ENCODE measurements at places on chromosomes 7 and 10.

DNA sequence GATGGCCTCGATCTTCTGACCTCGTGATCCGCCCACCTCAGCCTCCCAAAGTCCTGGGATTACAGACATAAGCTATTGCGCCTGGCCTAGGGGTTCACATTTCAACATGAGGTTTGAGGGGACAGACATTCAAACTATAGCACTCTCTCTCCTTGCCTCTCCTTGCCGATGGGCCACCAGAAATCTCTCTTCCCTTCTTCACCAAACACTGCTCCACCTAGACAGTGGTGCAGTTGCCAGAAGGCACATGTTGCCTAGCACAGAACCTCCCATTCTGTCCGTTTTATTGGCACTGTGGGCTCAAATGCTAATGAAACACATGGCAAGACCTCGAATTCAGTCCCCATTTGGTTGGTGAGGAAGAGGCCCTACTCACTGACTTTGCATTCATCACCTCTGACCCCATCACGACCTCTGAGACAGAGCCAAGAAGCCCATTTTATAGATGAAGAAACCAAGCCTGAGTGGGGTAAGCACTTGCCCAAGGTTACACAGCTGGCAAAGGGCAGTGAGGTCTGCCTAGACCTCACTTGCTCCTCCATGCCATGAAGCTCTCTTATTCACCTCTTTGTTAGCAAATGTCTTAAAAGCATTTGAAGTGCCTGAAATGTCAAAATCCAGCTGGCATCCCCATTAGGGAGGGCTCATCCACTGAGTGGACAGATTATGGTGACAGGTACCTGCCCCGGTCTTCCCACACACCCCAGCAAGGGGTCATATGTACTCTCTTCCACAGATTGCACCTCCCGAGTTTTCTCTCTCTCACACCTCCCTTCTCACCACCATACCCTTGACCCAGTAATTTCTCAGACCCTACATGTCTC, 34.0 kb downstream of the GPRIN2 start:
- DNase-seq, result no peak

GRCh38 chr10:24848195-24848594, 104.2 kb downstream of the PRTFDC1 start:
- no peak for DNase-seq

DNA sequence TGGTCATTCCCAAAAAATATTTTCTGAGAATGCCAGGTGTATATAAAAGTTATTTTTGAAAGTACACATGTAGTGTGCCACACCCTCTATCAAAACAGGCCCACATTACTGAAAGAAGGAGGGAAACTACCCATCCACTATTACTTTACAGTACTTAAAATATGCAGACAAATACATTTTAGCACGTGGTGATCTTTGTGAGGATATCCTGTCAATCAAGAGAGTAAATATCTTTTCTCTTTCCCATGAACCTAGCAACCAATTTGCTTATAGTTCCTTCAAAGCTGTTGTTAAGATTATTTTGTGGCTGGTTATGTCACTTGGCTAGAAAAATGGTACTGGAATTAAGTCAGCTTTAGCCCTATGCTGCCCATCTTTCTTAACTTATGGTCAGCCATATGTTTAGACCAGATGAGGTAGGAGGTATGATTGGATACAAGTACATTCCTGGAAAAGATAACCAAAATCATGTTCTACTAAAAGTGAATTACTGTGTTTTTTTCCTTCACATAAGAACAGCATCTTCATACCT, 70.1 kb downstream of the AUTS2 start:
- no peak for DNase-seq

DNA sequence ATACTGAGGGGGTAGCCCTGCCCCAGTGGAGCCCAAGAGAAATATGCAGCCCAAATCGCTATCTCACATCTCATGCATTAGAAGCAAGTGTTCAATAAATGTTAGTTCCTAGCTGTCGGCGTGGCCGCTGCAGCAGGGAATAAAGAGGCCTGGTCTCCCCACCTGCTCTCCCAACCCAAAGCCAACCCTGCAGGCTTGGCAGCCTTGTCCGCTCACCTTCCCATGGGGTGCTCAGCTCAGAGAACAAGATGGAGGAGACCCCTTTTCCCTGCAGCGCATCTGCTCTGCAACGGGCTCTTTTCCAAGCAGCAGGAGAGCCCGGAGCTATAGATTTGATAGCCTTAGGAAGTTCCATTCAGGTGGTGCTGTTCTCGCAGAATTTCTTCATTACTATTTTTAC, 12.0 kb upstream of the DOCK1 start:
- DNase-seq, result no peak

- DNase-seq, result no peak
Observed at GRCh38 chr10:21494191-21495001, 31.1 kb downstream of the SKIDA1 start.

GRCh38 chr7:120986650-120987049, 1.9 kb upstream of the CPED1 start:
- DNase-seq, result no peak

- DNase-seq, result no peak
Observed at GRCh38 chr10:72455889-72456595, 101.3 kb upstream of the DNAJB12 start.

DNA sequence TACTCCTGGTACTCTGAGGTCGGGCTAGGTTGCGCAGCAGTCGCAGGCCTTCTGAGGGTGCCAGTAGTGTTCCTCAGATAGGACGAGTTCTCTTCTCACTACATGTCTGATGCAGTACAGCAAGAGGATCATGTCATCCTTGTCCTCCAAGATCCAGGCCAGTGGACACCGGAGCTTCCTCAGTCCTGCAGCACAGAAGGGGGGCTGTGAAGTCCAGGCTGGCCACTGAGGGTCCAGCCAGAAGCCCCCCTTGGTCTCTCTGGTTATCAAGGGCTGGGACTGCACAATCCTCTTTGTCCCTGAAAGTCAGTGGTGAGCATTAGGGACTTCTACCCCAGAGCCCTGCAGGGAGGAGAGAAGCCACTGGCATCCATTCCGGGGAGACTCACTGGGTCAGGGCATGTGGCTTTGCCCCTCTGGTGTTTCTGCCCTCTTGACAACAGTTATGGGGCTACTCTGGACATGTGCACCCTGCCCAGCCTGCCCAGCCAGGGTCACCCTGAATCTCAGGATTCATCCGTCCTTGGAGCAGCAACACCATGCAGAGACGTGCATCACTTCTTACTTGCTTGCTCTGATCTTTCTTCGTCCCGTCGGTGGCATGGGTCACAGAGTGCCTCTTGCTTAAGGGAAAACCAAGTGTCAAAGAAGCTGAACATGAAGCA, 125.7 kb downstream of the ADCY1 start:
- no peak for DNase-seq

DNA sequence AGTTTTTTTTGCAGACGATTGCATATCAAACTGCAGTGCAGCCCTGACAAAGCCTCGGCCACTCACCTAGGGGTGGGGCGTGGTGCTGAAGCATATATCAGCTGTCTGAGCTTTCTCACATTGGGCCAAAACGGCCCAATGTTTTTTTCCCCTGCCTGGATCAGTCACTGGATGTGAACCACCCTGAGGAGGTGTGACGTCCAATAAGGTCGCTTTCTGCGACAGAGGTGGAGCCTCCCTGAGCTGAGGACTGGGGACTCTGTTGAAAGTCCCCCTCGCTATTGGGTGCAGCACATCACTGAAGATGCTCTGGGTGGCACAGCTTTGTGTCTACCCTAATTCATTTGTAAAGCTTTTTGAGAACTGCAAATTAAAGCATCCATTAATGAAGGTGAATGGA, 60.9 kb downstream of the SEM1 start:
- no peak for DNase-seq

DNA sequence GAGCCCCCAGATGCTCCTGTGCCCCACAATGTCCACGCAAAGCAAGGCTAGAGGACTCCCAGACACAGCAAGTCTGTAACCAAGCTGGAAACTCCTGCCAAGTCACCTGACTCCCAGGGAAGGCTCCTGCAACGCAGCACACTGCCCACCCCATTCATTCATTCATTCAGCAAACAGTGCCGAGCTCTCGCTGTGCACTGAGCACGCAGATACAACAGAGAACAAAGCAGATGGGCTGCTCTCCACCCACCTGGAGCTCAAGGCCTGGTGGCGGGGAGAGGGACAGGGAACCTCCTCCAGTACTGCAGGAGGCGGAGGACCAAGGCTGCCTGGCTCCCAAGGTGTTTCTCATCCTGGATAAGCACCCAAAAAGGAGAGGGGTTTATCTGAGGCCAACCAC, 8.6 kb downstream of the KCNH2 start:
- no peak for DNase-seq

GRCh38 chr10:3538656-3539531, 246.1 kb downstream of the KLF6 start:
- no peak for DNase-seq

- DNase-seq, result no peak
Observed at GRCh38 chr7:86025807-86026206, 617.9 kb upstream of the GRM3 start.

GRCh38 chr7:73830681-73831583, at the start of gene CLDN4:
Gene CLDN4, plus strand, starts transcription at chr7:73830996. Its CDS starts 206 bp downstream, at chr7:73831202.
- DNase-seq, result no peak
